Muscle of back (tissue), 13 donors: ENCODE measurements at places on chromosomes 6 and 20. TPM values are rescaled to one million over a fixed set of nuclear protein-coding genes. Genes with fewer than 3 reads are reported as not detected.

The SLC17A9 gene
- polyA plus RNA-seq = 1.2 TPM

The LPIN3 gene
- polyA plus RNA-seq = 3.1 TPM

DNA sequence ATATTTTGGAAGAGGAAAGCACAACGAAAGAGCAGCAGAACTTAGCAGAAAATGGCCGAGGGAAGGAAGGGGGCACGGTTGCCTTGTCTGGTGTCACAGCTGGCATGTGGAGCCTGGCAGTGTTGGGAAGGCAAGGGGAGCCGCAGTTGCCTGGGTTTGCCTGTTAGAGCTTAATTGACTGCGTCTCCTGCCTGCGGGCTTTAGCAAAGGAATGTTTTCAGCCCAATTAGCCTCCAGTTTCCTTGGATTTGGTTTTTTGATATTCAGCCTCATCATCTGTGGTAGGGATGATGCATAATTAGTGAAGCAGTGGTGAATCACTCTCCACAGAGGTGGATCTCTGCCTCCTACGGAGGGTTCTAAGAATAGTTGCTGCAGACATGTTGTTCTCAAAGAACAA lies 832.6 kb downstream of the QKI start:
- DNase-seq = peak; percentile 21

DNA sequence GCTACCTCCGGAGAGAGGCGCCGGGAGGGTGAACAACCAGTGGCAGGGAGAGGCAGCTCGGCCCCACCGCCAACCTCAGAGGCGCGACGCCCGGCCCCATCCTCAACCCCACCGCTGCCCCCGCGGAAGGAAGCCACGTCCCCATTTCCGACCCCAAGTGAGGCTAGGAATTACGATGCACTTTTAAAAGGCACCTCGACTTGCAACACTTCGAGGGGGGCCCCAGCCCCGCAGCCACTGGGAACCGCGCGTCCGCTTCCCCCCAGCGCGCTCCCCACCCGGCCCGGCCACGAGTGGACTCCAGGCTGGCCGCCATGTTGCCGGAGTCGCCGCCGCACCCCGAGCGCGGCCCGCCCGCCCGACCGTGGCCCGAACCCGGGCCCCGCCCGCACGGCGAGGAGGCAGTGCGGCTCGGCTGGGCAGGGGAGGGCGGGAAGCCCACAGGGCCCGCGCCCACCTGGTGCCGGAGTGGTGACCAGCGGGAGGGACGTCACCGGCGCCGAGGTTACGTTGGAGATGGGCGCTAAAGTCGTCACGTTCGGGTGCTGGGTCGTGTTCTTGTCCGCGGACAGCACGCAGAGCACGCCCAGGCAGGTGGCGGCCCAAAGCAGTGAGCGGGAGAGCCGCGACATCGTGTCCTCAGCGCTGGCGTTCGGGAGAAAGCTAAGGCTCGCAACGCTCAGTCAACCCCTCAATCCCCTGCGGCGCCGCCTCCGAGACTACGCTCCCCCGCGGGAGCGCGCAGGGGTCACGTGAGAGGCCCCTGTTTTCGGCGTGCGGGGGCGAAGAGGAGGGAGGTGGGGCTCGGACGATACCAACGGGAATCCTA lies at the start of gene CD164:
CD164 (minus strand) TSS at position 721 of the 829 bp plus-strand sequence; CDS start at position 632, 89 bp downstream.
- DNase-seq = peak; percentile 98

The GPLD1 gene
- polyA plus RNA-seq = 1.5 TPM

- DNase-seq = no peak
These were observed 494.9 kb upstream of the POU3F2 start for GRCh38 chr6:98339506-98339905.

DNA sequence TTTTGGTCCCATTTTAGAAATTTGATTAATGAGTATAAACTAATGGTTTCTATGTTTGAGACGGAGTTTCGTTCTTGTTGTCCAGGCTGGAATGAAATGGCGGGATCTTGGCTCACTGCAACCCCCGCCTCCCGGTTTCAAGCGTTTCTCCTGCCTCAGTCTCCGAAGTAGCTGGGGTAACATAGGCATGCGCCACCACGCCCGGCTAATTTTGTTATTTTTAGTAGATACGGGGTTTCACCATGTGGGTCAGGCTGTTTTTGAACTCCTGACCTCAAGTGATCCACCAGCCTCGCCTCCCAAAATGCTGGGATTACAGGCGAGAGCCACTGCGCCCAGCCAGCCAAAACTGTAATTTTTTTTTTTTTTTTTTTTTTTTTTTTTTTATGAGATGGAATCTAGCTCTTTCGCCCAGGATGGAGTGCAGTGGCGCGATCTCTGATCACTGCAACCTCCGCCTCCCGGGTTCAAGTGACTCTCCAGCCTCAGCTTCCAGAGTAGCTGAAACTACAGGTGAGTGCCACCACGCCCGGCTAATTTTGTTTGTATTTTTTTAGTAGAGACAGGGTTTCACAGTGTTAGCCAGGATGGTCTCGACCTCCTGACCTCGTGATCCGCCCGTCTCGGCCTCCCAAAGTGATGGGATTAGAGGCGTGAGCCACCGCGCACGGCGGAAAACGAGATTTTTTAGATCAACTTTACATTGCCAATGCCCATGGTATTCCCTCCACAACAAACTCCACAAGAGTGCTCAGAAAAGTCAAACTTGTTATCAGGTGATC lies 127.8 kb downstream of the HFE start:
- DNase-seq = no peak

DNA sequence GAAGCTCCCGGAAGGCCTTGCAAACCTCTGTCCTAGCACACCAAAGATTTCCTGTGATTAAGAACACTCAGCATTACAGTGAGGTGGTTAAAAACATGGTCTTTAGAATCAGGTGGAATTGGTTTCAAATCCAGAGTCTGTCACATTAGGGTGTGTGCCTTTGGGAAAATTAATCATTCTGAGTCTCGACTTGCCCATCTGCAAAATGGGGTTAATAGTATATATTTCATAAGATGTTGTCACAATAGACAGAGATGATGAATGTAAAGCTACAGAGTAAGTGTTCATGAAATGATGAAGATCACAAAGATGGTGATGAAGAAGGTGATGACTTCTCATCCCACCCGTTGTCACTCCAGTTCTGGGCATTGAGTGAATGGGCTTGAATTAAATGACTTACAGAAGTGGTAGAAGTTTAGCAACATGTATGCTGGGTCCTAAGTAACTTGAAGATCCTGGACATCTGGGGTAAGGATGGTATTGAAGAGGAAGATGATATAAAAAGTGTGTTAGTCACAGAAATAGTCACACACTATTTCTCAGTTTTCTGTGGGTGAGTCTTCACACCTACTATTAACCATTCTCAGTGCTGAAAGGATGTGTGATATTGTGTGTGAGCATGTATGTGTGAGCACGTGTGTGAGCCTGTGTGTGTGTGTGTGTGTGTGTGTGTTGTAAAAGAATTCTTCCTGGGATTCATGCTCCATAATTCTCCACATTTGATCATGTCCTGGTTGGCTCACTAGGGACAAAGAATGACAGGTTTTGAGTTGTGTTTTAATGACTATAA lies 28.0 kb upstream of the NEDD9 start:
- DNase-seq = no peak

DNA sequence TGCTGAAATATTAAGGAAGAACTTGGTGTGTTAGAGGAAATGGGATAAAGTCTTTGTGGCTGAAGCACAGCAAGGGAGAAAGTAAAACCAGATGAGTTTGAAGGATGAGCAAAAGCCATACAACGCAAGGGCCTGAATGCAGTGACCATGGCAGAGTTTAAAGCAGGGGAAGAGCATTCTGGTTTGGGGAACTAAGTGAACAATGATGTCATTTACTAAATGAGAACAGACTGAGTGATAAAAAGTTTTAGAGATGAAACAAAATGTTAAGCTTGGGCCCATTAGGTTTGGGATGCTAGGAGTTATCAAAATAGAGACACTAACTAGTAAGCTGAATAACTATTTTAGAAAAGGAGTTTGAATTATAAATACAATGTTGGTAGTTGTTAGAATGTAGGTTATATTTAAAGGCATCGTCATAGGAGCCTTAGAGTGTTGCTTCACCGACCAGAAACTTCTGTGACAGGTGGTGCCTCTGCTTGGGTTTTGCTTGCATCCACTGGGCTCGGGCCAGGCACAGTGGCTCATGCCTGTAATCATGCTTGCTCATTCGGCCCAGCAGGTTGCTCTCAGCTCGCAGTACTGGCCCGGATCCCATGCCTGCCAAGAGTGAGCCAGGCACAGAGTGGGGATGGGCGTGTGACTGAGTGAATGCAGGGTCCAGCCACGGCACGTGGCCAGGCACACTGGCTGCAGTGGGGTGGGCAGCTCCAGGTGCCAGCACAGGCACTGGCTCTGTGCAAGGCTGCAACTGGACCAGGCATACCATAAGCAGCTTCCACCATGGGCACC lies 37.4 kb upstream of the OPRM1 start:
- no peak for DNase-seq

DNA sequence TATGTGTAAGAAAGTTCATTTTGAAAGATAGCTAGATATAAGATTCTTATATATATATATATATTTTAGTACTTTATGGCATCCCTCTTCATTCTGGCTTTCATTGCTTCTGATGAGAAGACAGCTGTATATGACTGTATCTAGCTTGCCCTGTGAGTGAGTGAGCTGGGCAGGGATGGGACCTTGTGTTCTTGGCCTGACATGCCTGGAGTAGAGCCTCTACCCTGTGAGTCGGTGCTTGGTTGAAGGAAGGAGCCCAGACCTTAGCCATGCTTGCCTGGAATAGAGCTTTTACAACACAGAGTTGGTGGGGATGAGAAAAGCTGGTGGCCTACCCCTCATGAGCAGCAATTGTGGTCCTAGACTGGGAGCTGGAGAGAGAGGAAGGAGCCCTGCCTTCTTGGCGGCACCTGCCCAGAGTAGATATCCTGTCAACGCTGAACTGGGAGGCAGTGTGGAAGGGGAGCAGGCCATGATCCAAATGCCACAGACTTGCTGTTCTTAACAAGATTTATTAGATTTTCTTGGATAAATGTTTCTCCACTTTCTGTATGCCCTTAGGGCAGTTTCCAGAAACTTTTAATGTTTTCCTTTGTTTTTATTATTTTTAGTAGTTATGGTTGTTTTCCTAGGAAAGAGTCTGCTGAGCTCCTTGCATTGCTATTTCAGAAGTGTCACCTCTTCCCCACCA lies 31.6 kb downstream of the FIG4 start:
- no peak for DNase-seq

GRCh38 chr6:126524811-126525326 lies 185.0 kb downstream of the CENPW start:
- DNase-seq = no peak

GRCh38 chr6:61210549-61210948 lies 1075.5 kb downstream of the KHDRBS2 start:
- no peak for DNase-seq

- no peak for DNase-seq
These were observed 70.8 kb upstream of the SLC35B3 start for GRCh38 chr6:8506126-8506525.

The CST11 gene
- not detected for polyA plus RNA-seq

- DNase-seq = no peak
These were observed 37.1 kb upstream of the TFAP2A start for GRCh38 chr6:10451828-10452509.

- no peak for DNase-seq
These were observed at the start of gene PHACTR3 for GRCh38 chr20:59603781-59604541. TSS of gene PHACTR3 (plus strand) at chr20:59604540. CDS start at chr20:59605015, 475 bp downstream.

The PNLDC1 gene
- polyA plus RNA-seq = 0.45 TPM

DNA sequence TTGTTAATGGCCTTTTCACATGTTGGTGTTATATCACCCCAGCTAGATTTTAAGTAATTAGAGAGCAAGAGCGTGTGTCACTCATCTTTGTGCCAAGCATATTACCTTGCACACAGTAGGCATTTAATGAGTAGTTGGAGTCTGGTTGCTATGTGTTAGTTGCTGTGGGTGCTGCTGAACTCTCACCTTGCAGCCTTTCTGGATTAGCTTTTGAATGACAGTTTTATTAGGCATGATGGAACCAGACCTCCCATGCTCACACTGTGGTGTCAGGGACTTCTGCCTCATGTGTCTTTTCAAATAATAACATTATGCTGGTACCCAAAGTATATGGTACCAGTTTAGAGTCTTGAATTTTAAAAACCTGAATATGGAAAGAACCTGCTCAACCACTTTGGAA lies 55.9 kb downstream of the TRAF3IP2 start:
- DNase-seq = no peak

The RING1 gene
- 33.9 TPM for polyA plus RNA-seq

- no peak for DNase-seq
These were observed 10.7 kb downstream of the MAPRE1 start for GRCh38 chr20:32830437-32830836.

GRCh38 chr6:39313526-39314272 lies 520 bp downstream of the KCNK17 start:
- no peak for DNase-seq

- no peak for DNase-seq
These were observed 643.8 kb downstream of the HDGFL1 start for GRCh38 chr6:23213193-23213592.

- peak; percentile 53 for DNase-seq
These were observed 44.1 kb downstream of the RALY start for GRCh38 chr20:34037767-34038166.

The LPA gene
- 0.04 TPM for polyA plus RNA-seq

- DNase-seq = no peak
These were observed 522.1 kb upstream of the BTBD3 start for GRCh38 chr20:11395581-11395980.

DNA sequence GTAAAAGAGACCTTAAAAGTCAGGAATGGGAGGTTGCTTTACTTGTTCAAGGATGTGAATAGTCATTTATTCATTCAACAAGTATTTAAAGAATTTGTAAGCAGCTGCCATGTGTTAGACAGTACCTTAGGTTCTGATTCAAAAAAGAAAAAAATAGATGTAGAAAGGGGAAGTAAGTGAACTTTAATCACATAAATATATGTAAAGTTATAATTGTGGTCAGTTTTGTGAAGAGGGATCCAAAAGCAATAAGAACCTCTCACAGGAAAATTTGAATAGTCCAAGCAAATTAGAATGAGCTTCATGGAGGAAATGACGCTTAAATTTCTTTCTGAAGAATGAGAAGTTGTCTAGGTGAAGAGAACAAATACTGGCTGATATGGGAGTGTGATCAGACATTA lies 596.1 kb upstream of the CITED2 start:
- no peak for DNase-seq

The GRIK2 gene
- polyA plus RNA-seq = 1.2 TPM

GRCh38 chr20:47720636-47721427 lies 64.4 kb downstream of the SULF2 start:
- DNase-seq = peak; percentile 42

The DEFB124 gene
- polyA plus RNA-seq = 0.96 TPM

- DNase-seq = no peak
These were observed 13.6 kb downstream of the LRRC73 start for GRCh38 chr6:43496370-43497128.

- DNase-seq = no peak
These were observed 7.9 kb downstream of the EPB41L1 start for GRCh38 chr20:36162272-36162966.

GRCh38 chr6:3001773-3002293 lies 2.1 kb downstream of the NQO2 start:
- no peak for DNase-seq

The TSHZ2 gene
- polyA plus RNA-seq = 9.8 TPM

The FHL5 gene
- polyA plus RNA-seq = 1.6 TPM

- no peak for DNase-seq
These were observed 2.5 kb upstream of the PTPRT start for GRCh38 chr20:43191946-43192863.

DNA sequence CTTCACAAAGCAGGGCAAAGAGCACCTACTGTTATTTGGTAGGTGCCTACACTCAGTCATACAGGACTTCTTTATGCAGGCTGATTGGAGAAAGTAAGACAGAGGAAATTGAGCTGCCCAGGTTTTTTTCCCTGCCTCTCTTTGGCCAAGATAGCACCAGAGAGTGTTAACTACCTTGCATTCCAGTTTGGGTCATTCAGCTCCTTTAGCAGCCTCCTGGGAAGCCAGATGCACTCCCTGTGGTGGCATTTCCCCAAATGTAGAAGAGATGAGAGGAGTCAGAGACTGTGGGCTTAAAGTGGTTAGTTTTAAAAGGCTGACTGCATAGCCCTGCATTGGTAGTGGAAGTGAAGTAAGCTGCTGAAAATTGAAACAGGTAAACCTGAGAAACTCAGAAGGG lies 358.4 kb downstream of the BCKDHB start:
- DNase-seq = no peak
